Inflammatory macrophage treated with lipopolysaccharide for 4 hours (primary cell): ENCODE measurements at places on chromosomes 2 and 18.
A peak's percentile ranks its signal among the peaks of the same experiment; 100 is the strongest.

DNA sequence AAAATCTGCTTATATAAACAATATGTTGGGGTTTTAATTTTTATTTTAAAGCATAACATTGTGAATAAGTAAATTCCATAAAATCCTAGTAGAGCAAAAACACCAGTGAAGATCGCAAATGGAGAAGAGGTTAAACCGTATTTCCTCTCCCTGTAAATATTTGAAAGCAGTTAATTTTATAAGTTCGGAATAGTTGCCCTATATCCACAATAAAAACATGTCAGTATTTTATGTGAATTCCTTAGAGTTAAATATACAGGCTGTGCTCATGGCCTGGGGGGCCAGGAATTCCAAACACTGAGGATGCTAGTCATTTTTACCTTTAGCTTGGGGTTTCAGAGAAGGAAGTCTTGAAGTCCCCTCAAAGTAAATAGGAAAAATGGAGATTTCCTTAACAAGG is 135.0 kb downstream of the FIGN start:
- no peak for DNase-seq

DNA sequence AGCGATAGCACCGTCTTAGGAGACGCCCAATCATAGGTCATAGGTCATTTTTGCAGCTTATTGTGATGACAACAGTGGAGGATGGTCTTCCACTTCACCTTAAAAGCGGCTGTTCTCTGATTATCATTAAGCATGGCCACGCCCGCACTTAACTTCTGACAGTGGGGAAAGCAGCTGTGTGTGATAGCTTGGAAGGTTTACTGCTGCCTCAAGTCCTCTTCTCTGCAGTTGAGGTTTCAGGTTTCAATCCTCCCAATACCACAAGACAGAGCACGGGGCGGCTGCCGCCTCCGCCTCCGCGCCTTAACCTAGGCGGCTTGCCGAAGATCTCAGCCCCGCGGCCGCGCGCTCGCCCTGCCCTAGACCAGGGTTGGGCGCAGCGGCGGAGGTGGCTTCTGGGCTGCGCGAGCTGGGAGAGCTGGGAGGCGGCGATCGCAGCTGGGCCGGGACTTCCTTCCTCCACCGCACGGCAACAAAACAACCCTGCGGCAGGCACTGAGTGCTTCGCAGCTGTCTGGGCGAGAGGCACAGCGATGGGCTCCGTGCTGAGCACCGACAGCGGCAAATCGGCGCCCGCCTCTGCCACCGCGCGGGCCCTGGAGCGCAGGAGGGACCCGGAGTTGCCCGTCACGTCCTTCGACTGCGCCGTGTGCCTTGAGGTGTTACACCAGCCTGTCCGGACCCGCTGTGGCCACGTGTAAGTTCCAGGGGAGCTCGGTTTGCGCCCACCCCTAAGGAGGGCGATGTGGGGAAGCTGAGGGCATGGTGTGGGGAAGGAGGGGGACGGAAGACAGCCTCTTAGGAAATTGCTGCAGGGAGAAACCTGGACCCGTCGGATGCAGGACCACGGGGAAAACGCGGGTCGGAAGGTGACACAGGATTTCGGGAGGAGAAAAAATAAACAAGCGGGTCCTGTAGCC is at the start of gene RNF125:
Gene RNF125, plus strand, starts transcription at position 495 of the 920 bp plus-strand sequence. Its CDS starts 39 bp downstream, at position 534.
- peak; percentile 75 for DNase-seq

- no peak for DNase-seq
These were observed 59.3 kb downstream of the HDLBP start for GRCh38 chr2:241256168-241256545.

GRCh38 chr2:132366421-132367180 is 50.0 kb upstream of the GPR39 start:
- peak; percentile 84 for DNase-seq
